ENCODE measurements at places on chromosomes 7 and 10.

GRCh38 chr10:326894-327635, 191.8 kb downstream of the ZMYND11 start:
- DNase-seq = no peak

DNA sequence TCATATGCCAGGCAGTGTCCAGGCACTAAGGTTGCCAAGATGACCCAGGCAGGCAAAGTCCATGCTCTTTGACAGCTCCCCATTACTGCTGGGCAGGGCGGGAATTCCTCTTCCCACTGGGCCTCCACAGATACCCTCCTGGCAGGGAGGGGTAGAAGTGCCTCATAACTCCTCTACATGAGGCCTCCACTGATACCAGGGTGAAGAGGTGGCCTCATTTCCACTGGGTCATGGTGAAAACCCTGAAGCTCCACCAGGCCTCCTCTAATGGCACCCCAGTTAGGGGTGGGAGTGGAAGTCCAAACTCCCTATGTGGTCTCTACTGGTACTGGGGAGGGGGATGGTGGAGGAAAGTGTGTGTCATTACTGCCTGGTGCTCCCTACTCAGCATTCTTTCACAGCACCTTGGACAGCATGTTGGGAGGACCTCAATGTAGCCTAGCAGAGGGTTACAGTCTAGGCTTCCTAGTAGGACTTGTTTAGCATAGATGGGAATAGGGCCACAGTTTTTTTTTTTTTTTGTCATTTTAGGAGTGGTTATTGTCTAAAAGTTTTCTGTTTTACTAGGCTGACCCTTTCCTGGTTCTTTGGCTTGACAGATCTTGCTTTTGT, 34.6 kb upstream of the GLCCI1 start:
- no peak for DNase-seq

- DNase-seq = no peak
These were observed 1069.9 kb downstream of the DNAJB9 start for GRCh38 chr7:109639561-109639960.

- DNase-seq = no peak
These were observed 171.7 kb upstream of the SEMA3E start for GRCh38 chr7:83820641-83821040.

DNA sequence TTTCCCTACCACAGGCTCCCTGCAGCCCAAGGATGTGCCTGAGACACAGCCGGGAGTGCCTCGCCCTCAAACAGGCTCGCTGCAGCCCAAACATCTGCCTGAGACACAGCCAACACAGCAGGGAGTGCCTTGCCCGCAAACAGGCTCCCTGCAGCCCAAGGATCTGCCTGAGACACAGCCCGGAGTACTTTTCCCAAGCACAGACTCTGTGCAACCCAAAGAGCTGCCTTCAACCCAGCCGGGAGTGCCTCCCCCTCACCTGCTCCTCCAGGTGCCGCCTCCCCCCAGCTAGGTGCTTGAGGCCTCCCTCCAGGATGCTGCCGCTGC, 42.9 kb downstream of the ANTXRL start:
- no peak for DNase-seq

GRCh38 chr7:120412139-120413050, 139.4 kb downstream of the KCND2 start:
- DNase-seq = no peak
